ENCODE measurements at places on chromosomes 6 and 20. TPM values are rescaled to one million over a fixed set of nuclear protein-coding genes. Genes with fewer than 3 reads are reported as not detected.

DNA sequence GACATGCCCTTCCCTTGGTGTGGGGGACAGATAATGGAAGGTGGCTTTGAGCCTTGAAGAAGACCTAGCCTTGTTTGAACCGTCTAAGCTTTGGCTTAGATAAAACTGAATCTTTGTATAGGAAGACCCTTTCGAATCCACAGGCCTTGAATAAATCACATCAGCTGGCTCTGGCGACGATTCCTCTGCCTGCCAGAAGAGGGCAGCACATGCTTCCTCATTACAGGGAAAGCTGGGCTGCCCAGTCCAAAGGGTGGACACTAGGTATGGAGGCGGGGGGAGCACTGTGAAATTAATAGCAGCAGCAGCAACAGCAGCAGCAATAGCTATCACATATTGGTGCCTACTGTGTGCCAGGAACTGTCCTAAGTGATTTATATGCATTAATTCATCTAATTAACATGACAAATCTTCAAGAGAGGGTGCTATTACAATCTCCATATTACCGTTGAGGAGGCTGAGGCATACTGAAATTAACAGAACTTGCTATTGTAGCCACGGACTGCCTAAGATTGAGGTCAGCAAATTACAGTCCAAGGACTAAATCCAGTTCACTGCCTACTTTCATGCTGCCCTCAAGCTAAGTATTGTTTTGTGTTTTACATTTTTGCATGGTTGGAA, 85.1 kb downstream of the CLIC5 start:
- peak; percentile 49 for DNase-seq

Gene WFDC2
- polyA plus RNA-seq = 29.6 TPM

DNA sequence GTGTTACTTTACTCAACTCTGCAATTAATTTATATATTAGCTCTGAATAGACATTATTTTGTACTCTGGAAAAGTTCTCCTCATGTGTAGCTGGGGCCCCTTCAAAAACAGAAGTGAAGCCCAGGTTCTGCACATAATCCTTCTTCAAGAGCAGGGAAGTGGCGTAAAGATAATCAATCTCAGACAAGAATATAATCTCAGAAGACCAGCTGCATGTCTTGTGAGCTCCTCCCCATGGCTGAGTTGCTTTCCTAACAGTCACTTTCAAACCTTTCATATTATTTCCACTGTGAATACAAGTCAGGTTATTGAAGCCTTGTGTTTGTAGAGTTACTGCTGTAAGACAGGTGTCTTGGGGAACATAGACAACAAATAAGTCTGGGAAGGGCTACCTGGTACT, 691.9 kb downstream of the RFPL4B start:
- no peak for DNase-seq

- DNase-seq = no peak
Observed at GRCh38 chr20:24389686-24390085, 79.7 kb upstream of the SYNDIG1 start.

DNA sequence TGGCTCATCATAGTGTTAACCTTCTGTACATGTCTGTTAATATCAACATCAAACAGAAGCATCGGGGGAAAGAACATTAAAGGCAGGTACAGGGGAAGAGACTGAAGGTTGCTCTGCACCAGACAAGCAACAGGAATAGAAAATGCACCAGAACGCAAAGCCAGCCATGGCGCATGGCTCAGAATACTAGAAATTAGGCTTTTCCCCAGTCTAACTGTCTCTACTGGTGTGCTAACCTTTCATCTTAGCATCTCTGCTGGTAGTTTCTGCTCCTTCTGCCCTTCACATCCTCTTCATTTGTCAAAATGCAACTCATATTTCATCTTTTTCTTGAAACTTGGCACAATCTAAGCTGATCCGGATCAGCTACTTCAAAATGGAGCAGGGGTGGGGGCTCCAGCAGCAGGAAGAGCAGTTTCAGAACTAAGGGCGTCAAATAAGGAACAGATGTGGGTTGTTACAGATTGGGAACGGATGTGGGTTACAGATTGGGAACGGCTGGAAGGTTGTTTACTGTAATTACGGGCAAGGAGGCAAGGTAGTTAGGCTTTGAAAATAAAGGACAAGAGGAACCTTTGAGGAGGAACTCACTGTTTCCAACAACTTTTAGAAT, 13.1 kb upstream of the RNASET2 start:
- DNase-seq = no peak

DNA sequence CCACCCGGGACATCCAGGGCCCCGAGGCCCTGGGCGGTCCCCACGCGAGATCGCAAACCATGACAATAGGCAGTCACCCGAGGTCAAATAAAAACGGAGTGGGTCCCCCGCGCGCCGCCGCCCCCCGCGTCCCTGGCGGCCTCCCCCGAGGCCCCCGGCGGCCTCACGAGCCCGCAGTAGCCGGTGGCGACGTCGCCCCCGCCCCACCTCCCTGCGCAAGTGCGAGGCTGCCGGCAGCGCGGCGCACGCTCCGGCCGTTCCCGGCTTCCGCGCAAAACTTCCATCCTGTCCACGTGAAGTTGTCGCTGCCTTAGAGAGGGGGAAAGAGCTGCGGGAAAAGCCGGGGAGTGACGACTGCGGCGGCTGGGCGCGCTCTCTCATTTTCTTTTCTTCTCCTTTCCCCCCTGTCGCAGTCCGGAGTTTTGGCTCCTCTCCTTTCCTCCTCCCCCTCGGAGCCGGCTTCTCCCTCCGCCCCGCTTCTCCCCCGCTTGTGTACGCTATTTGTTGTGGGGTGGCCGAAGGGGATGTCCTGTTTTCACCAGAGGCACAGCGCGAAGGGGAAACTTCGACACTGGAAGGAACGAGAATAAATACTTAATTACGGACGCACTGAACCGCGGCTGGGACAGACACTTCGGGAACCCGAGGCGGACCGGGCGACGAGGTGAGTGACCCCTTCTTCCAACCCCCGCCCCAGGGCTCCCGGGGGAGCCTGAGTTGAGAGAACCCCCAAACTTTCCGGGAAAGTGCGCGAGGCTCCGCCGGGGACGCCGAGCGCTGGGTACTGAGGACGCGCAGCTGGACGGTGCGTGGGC, at the start of gene EYA4:
TSS of gene EYA4 (plus strand) at position 272 of the 815 bp plus-strand sequence. CDS start 33,424 bp downstream, outside the sequence.
- peak; percentile 45 for DNase-seq

DNA sequence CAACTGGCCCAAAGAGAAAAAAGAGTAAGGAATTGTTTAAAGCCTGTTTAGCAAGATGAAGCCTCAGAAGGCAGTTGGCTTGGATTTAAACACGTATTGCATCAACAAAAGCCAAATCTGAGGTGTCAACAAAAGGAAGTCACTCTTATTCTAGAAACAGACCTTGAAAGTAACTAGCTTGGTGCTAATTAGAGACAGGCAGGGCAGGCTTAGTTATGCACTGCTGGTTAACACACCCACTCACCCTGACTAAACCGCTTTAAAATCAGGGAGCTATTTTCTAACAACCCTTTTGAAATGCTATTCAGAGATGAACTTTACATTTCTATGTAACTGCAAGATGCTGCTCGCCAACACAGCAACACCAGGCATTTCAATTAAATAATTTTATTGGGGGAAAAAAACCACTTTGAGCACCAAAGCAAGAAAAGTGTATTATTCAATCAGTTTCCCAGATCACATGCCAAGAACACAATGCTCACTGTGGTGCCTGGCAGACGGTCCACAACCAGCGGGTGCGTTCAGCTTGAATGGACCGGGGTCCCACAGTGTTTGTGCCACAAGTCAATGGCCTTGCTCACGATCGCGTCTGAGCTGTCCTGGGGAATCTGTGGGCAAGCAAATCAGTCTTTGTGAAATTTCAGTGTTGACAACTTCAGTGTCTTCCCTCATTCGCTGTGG, 23.6 kb downstream of the TBC1D7 start:
- no peak for DNase-seq

Gene ALDH8A1
- polyA plus RNA-seq = 0.63 TPM

Gene MUCL3
- 0.10 TPM for polyA plus RNA-seq

- no peak for DNase-seq
Observed at GRCh38 chr20:4815628-4816027, 93.9 kb downstream of the PRND start.

DNA sequence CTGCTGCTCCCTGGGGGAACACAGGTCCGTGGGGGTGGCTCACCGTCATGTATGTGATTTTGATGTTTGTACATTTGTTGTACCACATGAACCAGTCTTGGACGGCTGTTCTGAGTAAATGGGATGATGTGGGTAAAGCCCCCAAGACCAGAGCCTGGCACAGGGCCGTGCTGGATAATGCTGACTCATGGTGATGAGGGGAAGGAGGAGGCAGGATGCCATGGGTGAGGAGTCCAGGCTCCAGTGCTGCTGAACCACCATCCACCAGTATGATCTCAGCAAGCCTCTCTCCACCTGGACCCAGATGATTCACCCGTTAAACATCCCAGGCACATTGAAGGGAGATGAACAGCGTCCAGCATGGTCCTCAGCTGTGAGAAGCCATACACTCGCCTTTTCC, 9.6 kb upstream of the APCDD1L start:
- no peak for DNase-seq

GRCh38 chr6:43883847-43884651, 114.0 kb downstream of the VEGFA start:
- DNase-seq = peak; percentile 28

- no peak for DNase-seq
Observed at GRCh38 chr6:169881976-169882375, 130.6 kb downstream of the ERMARD start.

DNA sequence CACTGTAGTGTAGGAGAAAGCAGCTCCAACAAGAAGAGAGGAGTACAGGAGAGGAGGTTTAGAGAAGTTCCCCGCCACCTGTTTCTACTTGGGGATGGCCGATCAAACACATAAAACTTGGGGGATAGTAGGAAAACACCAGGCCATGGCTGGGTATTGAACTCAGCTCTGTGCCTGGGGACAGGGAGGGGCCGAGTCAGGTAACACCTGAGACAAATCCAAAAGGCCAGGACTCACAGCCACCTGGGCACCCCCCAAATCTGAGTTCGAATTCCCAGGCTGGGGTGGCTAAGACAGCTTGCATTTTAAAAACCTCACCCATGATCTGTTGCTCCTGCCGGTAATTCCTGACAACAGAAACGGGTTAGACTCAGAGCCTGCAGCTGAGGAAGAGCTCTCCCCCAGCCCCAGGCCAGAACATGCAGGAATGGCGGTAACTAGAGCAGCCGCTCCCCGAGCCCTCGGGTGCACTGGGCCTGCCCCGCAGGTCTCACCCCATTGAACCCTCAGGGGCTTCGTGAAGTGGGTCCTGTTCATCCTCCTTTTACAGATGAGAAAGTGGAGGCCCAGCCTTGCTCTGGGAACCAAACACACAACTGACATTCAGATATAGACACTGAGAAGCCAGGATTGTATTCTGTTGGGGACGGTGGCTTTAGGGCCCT, 61.0 kb downstream of the TCP11 start:
- DNase-seq = no peak

DNA sequence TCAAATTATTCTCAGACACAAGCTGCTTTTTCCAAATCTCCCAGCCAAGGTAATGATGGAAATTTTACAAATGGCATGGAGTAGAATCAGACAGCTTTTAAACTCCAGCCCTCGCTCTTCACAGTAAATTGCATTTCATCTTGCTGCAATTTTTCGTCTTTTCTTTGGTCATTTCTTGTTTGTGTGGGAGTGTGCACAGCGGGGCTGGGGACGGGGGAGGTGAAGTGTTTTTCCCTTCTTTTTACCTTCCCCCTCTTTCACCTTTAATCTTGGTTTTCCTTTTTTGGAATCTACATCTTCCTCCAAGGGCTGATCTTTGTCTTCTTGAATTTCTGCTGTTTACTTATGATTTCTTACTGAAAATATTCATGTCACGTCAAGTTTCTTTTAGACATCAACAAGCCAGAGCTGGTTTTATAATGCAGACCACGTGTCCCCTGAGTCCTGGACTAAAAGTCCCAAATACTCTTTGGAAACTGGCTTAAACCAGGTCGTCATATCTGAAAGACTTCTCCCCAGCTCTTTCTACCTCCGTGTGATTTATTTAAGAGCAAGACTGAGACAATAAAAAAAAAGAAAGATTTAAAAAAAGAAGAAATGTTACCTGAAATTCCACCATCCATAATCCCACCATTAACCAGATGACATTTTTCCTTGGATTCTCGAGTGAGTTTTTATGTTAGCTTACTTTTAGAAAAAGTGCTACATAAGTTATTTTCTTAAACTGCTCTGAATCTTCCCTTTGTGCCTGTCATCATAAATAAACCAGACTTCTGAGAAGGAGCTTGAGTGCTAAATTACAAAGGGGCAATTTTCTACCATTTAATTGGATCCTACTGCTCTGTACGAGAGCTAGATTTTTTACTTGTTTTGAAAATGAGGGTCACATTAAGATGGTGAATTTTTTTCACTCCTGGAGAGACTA, 52.0 kb downstream of the MAP3K5 start:
- no peak for DNase-seq

DNA sequence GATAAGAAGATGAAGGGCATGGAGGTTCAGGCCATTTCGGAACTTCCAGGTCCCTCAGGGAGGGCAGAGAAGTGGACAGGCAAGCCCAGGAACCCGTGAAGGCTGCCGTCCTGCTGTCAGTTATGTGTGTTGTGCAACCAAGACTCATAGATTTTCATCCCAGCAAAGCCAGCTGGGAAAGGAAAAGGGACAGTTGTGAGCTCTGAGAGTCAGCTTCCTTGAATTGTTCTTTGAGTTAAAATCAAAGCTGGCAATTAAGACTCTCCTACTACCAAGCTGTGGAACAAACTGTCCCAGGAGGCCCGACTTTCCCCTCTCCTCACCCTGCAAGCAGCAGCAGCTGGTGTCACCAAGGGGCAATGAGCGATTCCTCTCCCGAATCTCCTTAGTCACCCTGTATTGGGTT, 46.3 kb upstream of the IYD start:
- no peak for DNase-seq

DNA sequence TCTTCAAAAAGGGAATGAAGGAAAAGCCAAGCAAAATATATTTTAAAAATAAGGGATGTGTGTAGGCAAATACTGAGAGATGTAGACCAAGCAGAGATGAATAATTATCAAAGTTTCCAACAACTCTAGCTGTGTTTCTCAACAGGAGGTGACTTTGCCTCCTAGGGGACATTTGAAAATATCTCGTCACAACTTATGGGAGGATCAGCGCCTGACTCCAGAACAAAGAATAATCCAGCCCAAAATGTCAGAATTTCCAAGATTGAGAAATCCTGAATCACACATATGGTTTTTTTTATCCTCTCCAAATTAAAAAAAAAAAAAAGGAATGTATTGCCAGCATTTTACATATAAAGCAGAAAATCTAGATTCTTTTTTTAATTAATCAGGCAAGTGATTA, 241.2 kb upstream of the ZFP64 start:
- no peak for DNase-seq

Gene PPP1R3G
- 1.2 TPM for polyA plus RNA-seq

GRCh38 chr6:37531026-37531425, 31.3 kb upstream of the CCDC167 start:
- DNase-seq = no peak

Gene NDRG3
- polyA plus RNA-seq = 39.8 TPM

Gene BACH2
- 6.4 TPM for polyA plus RNA-seq

Gene GLP1R
- 0.40 TPM for polyA plus RNA-seq

All from right lung (tissue), 10 donors.